ENCODE measurements at places on chromosomes 4 and X.

DNA sequence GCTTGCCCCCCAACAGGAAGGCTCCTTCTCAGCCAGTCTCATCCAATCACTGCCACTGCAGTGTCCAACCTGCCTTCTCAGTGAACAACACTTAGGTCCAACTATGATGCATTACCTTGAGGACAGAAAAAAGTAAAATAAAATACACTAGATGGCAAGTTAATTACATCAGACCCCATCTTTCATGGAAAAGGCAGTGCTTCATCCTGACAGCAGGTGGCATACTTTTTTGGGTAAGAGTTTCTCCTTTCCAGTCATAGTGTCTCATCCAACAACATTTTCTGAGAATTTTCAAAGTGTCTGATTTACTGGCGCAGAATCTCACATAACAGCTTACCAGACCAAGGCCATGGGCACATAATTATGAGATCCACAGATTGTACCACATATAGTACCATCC lies 1742.8 kb downstream of the PCDH7 start:
- DNase-seq = no peak

GRCh38 chr4:110614173-110614963 lies 8.5 kb downstream of the PITX2 start:
- DNase-seq = no peak

GRCh38 chr4:1033840-1034551 lies 22.6 kb downstream of the FGFRL1 start:
- no peak for DNase-seq

GRCh38 chr4:185566972-185567371 lies 31.7 kb upstream of the PDLIM3 start:
- no peak for DNase-seq

GRCh38 chr4:142532054-142532453 lies 314.0 kb downstream of the INPP4B start:
- DNase-seq = no peak

GRCh38 chr4:176565049-176565448 lies 227.7 kb downstream of the VEGFC start:
- no peak for DNase-seq

- DNase-seq = no peak
These were observed 14.2 kb downstream of the COX7B2 start for GRCh38 chr4:46894826-46895225.

DNA sequence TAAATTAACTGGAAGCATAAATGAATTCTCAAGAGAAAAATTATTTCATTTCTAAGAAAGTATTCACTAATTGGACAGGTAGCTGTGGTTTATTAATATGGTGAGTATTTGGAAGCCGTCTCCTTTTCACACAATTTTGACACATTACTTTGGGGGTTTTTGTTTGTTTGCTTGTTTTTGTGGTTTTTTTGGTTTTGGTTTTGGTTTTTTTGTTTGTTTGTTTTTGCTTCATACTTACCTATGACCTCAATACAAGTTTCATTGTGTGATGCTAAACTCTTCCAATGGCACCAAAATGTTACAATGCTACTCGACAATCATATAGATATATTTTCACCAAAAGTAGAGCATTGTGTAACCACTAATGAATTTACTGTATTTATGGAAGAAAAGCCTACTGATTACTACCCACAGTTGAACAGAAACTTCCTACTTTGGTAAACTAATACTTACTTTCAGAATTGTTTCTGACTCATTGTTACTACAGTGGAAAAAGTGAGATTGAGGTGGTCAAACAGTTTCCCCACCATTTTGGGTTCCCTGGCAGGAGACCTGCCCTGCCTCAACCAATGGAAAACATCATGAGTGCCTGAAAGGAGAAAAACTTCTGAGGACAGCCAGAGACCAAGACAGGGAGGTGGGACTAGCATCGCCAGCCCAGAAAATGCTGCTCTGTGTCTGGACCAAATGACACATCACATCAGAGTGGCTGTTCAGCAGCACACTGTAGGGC lies 443.1 kb downstream of the HNRNPD start:
- no peak for DNase-seq

DNA sequence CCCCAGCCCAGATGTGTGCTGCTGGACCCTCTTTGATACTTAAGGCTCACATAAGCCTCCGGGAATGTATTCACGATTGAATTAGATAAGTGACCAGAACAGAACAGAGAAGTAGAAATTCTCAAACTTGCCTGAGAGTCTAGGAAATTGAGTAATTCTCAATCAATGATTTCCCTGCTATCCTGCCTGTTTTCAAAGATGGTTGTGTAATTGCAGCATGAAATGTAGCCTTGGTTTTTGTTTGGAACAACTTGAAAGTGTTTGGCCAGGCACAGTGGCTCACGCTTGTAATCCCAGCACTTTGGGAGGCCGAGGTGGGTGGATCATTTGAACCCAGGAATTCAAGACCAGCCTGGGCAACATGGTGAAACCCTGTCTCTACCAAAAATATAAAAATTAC lies 41.2 kb downstream of the TNIP2 start:
- no peak for DNase-seq

- DNase-seq = no peak
These were observed 11.6 kb upstream of the ING2 start for GRCh38 chr4:183493246-183493645.

- DNase-seq = no peak
These were observed 96.3 kb upstream of the MSX1 start for GRCh38 chr4:4762909-4763821.

DNA sequence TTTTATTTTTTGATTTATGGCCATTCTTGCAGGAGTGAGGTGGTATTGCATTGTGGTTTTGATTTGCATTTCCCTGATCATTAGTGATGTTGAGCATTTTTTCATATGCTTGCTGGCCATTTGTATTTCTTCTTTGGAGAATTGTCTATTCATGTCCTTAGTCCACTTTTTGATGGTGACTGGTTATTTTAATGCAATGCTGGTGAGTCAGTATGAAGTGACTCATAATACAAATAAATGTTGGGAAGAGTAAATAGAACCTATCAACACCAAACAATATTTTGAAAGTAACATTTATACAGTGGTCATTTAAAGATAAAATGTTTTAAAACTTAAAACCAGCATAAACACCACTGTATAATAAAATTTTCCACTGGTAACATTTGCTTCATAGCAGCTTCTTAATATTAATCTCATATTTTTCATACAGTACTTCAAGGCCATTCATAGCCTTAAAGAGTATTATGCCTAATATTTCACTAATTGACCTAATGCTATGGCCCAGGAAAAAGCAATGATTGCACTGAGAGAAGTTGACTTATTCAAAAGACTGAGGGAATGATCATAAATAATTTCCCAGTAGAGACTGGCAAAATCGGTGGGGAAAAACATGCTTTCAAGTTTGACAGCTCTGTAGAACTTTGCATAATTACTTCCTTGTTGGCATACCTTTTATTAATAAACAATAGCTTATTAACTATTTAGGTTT lies 33.9 kb downstream of the CASK start:
- DNase-seq = no peak

DNA sequence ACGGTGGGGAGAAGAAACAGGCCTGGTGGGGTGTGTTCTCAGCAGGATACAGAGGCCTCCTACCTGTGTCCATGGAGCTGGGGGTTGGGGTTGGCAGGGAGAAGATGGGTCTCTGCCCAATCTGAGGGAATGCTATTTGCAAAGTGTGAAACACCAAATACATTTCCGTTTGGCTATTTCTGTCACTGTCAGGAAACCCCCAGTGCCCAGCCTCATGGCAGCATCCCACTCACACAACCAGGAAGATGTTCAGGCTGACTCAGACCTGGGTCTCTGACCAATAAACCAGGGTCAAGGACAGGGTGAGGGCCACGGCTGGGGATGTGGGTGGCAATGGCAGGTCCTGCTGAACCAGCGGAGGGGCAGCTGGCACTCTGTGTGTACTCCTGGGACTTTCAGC lies 41.3 kb downstream of the BCOR start:
- no peak for DNase-seq

DNA sequence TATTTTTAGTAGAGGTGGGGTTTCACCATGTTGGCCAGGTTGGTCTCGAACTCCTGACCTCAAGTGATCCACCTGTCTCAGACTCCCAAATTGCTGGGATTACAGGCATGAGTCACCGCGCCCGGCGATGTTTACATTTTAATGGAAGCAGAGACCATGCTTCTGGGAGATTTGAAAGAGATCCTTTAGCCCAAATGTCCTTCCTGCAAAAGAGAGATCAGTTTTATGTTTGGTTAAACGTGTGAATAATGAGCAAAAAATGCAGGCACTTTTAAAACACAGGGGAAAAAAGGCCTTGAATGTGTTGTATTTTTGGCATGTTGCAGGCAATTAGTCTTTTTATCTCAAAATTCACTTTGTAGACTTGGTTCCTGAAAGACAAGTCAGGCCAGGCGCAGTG lies 95.8 kb upstream of the ELOVL6 start:
- DNase-seq = no peak

- DNase-seq = no peak
These were observed 240.5 kb upstream of the POF1B start for GRCh38 chrX:85619962-85620361.

- DNase-seq = no peak
These were observed 2.7 kb upstream of the NKX3-2 start for GRCh38 chr4:13546941-13547484.

- DNase-seq = no peak
These were observed 116.7 kb downstream of the FAM53A start for GRCh38 chr4:1567519-1567807.

DNA sequence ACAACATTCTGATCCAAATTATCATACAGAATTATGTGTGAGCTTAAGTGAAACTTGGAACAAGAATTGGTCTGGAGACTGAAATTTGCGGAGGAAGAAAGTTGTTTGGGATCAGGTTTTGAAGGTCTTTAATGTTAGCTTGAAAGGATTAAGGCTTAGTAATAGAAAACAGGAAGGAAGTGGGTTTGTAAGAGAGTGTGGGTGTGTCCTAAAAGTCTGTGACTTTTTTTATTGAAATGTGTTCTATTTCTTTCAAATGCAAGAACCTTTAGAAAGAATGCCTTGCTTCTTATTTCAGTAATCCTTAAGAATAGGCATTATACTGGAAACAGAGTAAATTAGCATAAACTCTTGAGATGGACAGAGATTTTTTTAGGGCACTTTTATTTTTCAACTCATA lies 198.0 kb downstream of the GALNTL6 start:
- no peak for DNase-seq

Data from activated naive CD4-positive, alpha-beta T cell treated with anti-CD3 and anti-CD28 coated beads, Interleukin-2, amount 50 U/mL, for 16 hours (primary cell).